ENCODE measurements at places on chromosomes 4 and X.

DNA sequence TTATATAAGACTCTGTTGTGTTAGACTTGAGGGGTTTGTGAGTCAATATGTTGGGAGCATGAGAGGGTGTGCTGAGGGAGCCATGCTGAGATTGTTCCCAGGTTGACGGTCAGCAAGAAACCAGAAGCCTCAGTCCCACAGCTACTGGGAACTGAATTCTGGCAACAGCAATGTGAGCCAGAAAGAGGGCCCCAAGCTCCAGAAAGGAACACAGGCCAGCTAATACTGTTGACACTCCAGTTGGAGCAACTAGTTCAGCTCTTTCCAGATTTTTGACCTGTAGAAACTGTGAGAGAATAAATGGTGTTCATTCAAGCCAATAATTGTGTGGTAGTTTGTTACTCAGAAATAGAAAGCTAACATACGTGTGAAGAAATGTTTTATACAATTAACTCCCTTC lies 17.1 kb downstream of the ADH1A start:
- DNase-seq, result no peak

DNA sequence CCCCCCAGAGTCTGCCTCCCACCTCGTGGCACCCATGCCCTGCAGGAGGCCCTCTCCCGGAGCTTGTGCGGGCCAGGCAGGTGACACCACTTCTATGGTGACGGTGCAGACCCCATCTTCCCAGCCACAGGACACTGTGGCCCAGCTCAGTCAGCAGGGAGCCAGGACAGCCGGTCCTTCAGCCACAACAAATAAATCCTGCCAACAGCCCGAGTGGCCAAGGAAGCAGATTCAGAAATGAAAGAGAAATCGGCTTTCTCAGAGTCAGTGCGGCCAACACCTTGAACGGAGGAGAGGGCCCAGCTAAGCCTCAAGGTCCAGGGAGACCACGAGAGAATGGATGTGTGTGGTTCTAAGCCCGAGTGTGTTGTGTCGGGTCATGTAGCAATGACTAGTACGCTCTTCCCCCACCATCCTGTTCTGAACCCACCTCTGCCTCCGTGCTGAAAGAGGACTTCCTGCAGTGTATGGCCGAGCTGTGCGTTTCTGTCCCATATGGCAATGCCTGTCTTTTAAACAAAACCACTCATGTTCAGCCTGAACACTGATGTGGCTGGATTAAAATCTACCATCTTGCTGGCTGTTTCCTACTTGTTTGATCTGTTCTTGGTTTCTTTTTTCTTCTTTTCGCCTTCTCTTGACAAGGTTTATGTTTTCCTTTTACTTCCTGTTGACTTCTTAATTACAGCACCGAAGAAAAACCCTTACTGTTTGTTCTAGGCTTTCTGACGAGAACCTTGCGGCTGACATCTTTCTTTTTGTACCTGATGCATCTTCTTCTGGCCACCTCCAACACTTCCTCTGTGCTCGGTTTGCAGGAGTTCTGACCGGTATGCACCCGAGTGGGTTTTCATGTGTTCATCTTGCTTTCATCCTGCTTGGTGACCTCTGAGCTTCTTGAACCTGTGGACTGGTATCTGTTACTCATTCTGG lies 53.1 kb downstream of the GAK start:
- DNase-seq, result no peak

- no peak for DNase-seq
These were observed 72.0 kb downstream of the EVC start for GRCh38 chr4:5782829-5783476.

DNA sequence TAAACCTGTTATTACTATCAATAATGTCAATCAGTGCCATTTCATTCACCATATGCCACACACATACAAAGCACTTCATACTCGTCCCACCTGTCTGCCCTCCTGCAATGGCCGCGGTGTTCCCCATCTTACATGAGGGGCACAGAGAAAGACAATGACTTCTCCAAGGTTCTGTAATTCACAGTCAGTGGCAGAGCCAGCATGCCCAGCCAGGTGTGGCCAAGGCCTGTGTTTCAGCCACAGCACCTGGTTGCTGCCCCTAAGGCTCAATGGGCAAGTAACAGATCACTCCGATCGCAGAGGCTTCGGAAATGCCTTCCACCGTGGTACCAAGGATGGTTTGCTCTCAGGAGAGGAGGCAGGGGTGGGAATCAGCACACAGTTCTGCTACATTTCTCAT lies 10.9 kb downstream of the AFAP1 start:
- DNase-seq, result no peak

DNA sequence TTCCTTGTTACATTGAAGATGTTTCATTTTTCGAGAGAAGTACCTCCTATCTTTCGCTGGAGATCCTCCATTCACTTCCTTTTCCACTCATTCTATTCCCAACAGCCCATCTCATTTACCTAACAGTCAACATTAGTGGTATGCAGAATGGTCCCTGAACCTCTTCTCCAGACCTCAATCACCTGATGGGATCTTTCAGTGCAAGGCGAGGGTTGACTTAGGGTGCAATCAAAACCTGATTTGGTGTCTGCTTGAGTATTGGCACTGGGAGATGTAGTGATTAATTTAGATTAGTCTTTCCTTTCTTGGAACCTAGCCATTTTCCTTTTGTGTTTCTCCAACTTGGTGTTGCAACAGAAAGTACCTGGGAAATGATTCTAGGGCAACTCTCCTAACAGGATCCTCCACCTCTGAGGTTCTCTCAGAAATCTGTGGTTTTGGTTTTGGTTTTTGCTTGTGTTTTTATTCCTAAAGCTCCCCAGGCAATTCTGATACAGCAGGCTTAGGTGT lies 18.4 kb downstream of the DDX3X start:
- DNase-seq, result no peak

GRCh38 chr4:6150046-6150735 lies 50.2 kb downstream of the JAKMIP1 start:
- DNase-seq, result no peak

GRCh38 chr4:134018846-134019245 lies 182.7 kb downstream of the PABPC4L start:
- DNase-seq, result peak; percentile 50

- DNase-seq, result no peak
These were observed 53.0 kb downstream of the MAPK10 start for GRCh38 chr4:86306816-86307215.

- no peak for DNase-seq
These were observed 587 bp downstream of the TIMM8A start for GRCh38 chrX:101347859-101348451.

- DNase-seq, result no peak
These were observed 534.8 kb downstream of the IQCM start for GRCh38 chr4:149280806-149281205.

DNA sequence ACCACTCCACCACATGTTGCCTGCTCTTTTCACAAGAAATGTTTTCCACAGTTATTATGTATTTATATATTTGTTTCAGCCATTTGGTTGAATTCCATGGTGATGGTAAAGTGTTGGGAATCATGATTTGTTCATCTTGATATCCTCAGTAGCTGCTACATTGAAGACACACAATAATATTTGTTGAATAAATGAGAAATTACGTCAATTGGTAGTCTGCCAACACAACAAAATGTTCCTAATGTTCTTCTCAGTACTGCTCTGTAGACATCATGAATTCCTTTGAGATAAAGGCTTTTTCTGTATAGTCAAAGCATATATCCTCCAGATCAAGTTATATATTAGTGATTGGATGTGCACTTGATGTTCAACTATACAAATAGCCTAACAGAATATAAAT lies 29.5 kb downstream of the CXXC4 start:
- DNase-seq, result no peak

- DNase-seq, result peak; percentile 13
These were observed 74.7 kb downstream of the TRAM1L1 start for GRCh38 chr4:117010671-117011070.

DNA sequence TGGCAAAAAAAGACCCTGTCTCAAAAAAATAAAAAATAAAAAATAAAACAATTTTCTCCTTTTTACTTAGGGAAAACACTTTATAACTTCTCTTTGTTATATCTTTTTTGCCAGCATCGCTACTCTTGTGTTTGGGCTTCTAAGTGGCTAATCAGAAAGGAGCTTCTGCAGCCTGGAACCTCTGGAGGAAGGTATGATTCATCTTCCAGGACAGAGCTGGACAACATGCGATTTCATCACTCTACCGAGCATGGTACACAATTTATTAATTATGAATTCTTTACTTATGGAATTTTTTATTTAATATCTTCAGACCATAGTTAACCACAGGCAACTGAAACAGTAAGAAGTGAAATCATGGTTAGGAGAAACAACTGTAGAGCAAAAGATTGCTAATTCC lies 1254.3 kb upstream of the AGA start:
- no peak for DNase-seq

DNA sequence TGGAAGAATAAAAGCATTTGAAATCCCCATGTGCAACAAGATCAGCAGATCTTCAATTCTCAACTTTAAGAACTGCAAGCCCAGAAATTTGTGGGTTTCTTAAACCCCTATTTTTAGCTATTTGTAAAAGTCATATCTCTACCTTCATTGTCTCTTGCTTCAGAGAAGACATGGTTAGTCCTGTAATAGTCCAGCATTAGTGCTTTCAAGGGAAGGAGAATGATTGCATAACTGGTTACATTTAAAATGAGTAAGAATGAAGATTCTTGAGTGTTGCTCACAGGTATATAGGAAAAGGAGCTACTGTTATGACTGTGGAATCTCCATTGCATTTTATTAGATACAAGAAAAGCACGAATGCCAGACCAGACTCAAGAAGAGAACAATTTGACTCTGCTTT lies 84.0 kb downstream of the CCSER1 start:
- DNase-seq, result no peak

GRCh38 chr4:114272226-114272625 lies 292.8 kb upstream of the ARSJ start:
- DNase-seq, result peak; percentile 90

DNA sequence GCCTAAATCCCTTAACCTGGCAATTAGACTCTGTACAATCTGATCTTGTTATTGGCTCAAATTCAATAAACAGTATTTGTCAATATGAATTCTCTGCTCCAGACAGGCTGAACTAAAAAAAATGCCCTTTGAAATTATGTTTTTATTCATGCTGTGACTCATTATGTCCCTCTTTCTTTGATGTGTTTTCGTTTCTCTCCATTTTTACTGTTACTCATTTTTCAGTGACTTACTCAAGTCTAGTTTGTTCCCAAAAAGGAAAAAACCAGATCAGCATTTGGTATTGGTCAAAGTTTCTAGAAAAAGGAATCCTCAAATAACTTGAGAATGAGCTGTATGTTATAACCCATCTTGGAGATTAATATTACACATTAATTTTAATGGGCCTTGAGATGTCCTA lies 40.4 kb downstream of the UNC5C start:
- peak; percentile 9 for DNase-seq

DNA sequence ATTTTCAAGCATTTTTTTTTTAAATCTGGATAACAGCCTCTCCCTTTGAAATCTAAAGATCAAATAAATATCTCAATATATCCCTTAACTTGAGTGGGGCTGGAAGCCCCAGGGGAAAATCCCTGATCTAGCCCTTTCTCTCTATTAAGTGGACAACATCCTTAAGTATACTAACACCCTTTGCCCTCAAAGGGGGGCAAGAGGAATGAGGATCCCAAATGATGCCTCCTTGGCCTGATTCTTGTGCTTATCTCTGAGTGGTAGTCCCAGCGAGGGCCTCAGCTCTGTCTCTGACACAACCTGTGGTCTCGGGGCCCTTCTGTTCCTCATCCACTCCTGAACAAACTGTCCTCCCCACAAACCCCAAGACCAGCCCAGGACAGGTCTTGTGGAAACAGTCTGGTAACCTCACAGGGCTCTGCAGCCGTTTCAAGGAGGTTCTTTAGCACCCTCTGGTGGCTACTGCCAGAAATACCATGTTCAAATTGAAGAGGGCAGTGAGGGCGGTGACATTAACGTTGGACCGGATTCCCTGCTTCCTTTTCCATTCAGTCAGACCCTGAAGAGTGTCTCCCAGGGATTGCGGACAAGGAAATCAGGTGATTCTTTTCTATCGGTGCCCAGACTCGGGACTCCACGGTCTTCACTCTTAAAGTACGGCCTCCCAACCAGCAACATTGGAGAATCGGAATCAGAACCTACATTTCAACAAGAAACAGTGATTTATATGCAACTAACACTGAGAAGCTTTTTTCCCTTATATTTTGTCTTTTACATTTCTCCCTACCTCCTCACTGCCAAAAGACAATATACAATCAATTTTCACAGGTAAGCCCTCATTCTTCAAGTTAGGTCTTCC lies 13.0 kb downstream of the CXCL13 start:
- DNase-seq, result peak; percentile 37

DNA sequence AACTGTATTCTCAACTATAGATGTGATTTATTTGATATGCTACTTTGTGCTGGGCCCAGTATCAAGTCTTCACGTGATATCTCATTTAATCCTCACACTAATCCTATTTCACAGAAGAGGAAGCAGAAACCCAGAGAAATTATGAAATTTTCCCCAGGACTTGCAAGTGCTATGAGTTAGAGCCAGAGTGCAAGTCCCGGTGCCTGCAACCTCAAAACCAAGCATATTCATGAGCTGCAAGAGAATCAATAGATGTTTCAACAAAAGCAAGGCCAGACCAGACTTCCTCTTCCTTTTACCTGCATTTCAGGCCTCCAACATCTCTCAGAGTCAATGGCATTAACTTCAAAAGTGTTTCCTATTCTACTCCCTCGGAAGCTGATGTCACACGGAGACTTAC lies 92.2 kb upstream of the GATB start:
- DNase-seq, result no peak

DNA sequence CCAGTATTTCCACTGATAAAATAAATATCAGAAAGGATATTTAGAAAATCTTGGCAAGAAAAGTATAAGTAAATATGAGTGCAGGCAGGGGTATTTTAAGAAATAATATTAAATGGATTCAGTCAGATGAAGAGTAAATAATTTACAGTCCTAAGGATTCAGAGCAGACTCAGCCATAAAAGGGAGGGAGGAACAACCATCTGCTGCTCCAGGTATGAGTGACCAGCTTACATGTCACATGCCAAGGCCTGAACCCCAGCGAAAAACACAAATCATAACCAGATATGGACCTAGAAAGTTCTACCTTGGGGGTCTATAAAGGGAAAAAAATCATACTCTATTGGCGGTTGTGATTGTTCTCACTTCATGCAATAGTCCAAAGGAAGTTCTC lies 166.8 kb downstream of the COL4A6 start:
- no peak for DNase-seq

All from HS-5 (cell line).